Testis (tissue), 5 donors: ENCODE measurements at places on chromosomes 11 and 22. TPM values are rescaled to one million over a fixed set of nuclear protein-coding genes. Genes with fewer than 3 reads are reported as not detected.
A peak's percentile ranks its signal among the peaks of the same experiment; 100 is the strongest.

GRCh38 chr11:126711977-126712625, 288.5 kb downstream of the KIRREL3 start:
- DNase-seq = no peak

DNA sequence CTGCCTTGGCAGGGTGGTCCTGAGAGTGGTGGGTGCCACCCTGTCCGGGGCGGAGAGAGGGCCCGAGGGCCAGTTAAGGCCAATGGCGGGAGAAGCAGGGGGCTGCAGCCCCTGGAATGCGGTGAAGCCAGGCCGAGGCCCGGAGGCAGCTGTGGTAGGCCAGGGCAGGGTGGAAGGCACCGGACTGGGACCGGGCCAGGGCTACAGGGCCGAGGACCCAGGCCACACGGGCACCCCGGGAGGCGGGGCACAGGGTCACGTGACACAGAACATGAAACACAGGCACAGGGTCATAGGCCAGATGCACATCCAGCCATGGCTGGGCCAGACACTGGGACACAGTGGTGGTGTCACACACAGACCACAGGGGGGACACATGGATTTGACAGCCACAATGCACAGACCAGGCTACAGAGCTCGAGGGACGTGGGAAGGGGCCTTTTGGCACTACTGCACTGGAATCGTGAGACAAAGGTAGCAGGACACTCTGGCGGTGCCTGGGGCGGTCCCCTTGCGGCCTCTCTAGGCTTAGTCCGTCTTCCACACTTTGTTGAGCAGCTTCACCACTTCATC, 2.8 kb downstream of the SLC25A1 start:
- DNase-seq = no peak

GRCh38 chr11:131370090-131370751, at the start of gene NTM:
NTM (plus strand) TSS chr11:131370615.
- peak; percentile 44 for DNase-seq

GRCh38 chr22:19419464-19420178, 11.9 kb downstream of the HIRA start:
- no peak for DNase-seq

DNA sequence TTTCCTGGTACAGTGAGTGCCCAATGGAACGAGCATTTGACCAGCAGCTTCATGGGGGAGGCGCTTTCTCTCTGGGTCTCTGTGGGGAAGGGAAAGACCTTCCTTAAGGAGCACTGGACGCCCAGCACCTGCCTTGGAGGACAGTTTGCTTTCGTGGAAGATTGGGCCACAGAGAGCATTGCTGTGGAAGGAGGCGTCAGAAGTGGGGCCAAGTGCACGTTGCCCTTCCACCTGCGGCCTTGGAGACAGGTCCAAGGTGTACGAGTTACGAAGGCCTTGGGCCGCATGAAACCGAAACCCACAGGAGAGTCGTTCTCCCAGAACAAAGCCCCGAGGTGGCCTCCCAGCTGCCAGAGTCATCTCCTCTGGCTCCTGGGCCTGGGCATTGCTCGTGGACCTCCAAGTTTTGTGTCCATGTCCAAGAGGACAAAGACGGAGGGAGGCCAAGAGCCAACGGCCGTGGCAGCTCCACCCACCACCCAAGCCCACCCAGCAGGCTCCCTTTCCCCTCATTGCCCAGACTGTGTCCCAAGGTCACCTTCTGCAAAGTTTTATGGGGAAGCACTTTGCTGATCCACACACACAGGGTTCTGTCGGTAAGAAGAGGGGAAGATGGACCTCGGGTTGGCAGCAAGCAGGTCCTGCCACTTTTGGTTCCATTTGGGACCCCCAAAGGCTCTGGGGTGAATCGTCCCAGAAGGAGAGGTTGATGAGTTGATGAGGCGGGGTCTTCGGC, 5.8 kb upstream of the NLRP6 start:
- DNase-seq = no peak

DNA sequence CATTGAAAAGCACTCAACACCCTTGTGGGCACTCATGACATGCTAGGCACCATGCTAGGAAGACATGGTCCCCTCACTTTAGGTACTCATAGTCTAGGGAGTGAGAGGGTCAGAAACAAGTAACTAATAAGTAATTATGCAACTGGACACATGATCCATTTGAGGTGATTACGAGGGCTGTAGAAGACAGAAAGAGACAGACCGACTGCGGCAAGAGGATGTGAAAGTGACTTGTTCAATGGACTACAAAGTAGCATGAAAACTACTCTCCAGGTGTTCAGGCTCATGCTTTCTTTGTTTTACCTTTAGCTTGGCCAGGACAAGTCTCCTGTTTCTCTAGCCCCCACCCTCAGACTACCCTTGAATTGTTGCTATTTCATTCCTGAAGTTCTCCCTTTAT, 310.8 kb upstream of the SORL1-AS1 start:
- DNase-seq = no peak

DNA sequence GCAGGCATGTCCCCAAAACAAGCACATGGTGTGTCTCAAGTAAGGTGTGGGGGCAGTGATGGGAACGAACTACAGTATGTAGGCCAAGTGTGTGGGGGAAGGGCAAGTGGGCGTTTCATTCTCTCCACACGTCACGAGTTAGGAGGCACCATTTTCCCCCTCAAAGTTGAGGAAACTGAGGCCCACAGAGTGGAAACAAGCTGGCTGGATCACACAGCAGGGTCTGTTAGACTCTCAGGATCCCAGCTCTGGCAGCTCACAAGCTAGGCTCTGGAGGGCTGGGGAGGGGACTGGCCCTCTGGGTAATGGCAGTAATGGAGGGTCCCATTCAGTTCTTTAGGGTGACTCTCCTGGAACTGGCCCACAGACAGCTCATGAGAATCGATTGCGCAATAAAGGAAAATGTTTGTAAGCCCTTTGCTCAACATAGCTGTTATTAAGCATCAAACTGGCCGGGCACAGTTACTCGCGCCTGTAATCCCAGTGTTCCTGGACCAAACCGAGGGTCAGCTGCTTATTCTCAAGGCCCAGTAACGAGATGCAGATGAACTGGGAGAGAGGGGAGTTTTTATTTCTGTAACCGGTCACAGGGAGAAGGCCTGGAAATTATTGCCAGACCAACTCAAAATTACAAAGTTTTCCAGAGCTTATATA, 24.1 kb upstream of the TUB start:
- peak; percentile 78 for DNase-seq

DNA sequence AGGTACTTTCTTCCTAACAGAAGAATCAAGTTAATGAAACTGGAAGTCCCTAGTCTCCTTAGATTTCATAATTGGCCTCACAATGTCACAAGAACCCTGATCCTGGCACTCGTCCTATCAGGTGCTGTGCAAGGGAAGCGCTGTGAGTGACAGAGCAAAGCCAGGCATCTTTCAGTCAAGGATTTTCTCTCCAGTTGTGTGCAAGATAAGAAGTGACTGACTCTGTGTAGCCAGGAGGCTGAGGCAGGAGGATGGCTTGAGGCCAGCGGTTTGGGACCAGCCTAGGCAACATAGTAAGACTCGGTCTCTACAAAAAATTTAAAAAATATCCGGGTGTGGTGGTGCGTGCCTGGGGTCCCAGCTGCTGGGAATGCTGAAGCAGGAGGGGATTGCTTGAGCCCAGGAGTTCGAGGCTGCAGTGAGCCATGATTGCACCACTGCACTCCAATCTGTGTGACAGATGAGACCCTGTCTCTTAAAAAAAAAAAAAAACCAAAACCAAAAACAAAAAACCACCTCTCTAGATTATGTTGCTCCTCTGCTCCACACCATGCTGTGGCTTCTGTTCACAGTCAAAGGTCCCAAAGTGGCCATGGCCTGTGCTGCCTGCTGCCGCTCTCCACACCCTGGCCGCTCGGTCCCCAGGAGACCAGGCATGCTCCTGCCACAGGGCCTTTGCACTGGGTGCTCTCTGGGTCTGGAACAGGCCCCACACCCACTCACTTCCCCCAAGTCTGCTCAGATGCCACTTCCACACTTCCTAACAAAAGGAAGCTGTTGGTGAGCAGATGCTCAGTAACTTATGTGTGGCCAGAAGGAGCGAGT, 54.2 kb upstream of the CLDN5 start:
- no peak for DNase-seq

DNA sequence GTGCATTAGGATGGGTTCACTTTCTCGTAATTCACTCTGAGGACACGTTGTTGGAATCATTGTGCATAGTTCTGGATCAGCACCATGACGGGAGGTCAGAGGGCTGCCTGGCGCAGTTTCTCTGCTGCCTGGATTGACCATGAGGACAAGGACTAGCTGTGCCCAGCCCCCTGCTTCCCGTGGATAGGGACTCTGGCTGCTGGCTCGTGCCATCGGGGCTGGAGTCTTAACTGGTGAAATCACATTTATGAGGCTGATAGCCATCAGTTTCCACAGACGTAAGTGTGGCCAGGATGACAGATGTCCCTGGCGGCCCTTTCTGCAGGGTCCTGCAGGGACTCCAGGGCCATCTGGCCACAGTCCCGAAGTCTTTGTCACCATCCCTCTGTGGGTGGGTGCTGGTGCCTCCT, 24.1 kb upstream of the GRAMD4 start:
- DNase-seq = no peak

DNA sequence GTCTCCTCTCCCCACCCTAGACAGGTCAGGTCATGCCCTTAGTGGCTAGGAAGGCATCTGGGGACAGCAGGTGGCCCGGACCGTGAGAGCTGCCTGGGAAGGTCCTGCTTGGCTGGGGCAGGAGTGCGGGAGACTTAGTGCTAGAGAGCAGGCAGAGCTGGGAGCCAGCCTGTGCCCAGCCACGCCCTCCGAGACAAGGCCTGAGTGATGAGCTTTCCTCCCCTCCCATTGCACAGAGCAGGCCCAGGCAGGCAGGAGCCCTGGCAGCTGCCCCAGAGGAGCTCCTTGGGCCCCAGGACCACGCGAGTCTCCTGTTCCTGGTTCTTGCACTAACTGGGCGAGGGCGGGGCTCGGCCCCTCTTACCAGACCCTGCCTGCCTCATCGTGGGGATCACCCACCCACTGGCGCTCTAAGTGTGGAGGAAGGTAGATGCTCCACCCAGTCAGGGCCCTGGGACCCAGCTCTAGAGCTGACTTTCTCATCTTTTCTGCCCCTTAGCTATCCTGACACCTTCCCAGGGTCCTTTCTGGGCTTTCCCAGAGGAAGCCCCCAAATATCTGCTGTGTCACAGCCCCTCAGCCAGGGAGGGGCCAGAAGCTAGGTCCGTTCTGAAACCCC, 44.9 kb downstream of the MACROD1 start:
- DNase-seq = no peak

DNA sequence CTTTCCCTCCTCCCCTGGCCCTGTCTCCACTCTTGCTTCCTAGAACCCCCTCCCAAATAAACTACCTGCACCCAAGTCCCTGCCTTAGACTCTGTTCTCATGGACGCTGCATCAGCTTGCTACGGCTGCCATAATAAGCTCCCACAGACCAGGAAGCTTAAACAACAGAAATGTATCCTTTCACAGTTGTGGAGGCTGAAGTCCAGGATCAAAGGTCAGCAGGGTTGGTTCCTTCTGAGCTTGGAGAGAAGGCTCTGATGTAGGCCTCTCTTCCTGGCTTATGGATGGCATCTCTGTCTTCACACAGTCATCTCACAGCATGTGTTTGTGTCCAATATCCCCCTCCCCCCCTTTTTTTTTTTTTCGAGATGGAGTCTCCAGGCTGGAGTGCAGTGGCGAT, 23.4 kb downstream of the CBX7 start:
- DNase-seq = no peak

GRCh38 chr11:100637706-100638105, 49.4 kb upstream of the ARHGAP42 start:
- DNase-seq = no peak

DNA sequence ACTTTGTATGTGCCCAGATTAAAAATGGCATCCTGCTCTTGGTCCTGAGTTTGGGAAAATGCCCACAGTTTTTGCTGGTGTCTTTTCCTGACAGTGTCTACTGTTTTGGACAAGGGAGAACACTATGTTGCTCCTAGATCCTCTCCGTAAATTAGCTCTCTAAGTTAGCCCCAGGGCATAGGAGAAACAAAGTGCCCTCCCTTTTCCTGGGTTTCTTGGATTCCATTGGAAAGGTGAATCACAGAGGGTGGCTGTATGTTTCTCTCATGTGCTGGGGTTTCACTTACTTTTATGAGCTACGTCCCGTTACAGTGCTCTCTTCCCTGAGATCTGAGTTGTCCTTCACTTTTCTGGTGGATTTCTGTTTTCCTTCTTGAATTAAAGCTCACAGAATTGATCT, 782.8 kb downstream of the CNTN5 start:
- DNase-seq = no peak

DNA sequence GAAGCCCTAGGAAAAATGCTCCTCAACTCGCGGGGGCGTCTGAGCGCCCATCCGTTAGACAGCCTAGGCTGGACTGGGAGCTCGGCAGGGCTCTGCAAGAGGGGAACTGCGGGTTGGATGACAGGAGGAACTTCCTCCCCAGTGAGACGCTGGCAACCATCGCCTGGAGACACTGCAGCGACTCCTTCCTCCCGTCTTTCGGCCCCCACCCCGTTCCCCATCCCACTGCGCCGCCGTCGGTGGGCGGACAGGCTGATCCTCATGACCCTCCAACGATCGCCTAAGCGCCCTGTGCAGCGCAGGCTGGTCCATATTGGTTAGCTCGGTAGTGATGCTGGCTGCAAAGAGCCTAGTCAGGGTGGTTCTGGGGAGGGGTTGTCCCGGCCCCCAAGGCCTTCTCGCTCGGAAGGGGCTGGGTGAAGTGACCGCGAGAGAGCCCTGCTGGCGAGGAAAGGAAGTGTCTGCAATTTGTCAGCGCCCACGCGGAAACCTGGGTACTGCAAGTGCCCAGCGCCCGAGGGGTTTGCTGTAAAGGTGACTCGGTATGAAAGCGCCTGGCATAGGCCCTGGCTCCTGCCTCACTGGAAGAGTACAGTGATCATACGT, 638 bp downstream of the NRGN start:
- DNase-seq = no peak

GRCh38 chr22:20296598-20296997, 23.3 kb downstream of the DGCR6L start:
- peak; percentile 69 for DNase-seq

GRCh38 chr11:863023-863909, 20.6 kb downstream of the TSPAN4 start:
- no peak for DNase-seq

- no peak for DNase-seq
Measured at GRCh38 chr11:76415073-76415472, 29.7 kb upstream of the EMSY start.

GRCh38 chr11:132881622-132882021, 650.7 kb downstream of the OPCML start:
- DNase-seq = no peak

- peak; percentile 9 for DNase-seq
Measured at GRCh38 chr11:2797121-2797711, 88.4 kb downstream of the CDKN1C start.

RFPL2 gene
- 0.34 TPM for polyA plus RNA-seq

RIMBP3B gene
- polyA plus RNA-seq = 32.9 TPM

OR52I2 gene
- not detected for polyA plus RNA-seq

CASP1 gene
- polyA plus RNA-seq = 6.1 TPM

MS4A3 gene
- polyA plus RNA-seq = 0.63 TPM

KDM4E gene
- 0.17 TPM for polyA plus RNA-seq

SPON1 gene
- polyA plus RNA-seq = 11.9 TPM

MMP11 gene
- polyA plus RNA-seq = 13.6 TPM

IL18 gene
- polyA plus RNA-seq = 7.4 TPM

JAML gene
- 9.7 TPM for polyA plus RNA-seq

NUCB2 gene
- 86.1 TPM for polyA plus RNA-seq
